Stimulated activated CD8-positive, alpha-beta memory T cell treated with anti-CD3 and anti-CD28 coated beads, Interleukin-4, amount 100 ng/mL, for 24 hours (primary cell): ENCODE measurements at places on chromosomes 2 and 18.

GRCh38 chr18:22113144-22113844, 56.1 kb upstream of the GATA6 start:
- no peak for DNase-seq

DNA sequence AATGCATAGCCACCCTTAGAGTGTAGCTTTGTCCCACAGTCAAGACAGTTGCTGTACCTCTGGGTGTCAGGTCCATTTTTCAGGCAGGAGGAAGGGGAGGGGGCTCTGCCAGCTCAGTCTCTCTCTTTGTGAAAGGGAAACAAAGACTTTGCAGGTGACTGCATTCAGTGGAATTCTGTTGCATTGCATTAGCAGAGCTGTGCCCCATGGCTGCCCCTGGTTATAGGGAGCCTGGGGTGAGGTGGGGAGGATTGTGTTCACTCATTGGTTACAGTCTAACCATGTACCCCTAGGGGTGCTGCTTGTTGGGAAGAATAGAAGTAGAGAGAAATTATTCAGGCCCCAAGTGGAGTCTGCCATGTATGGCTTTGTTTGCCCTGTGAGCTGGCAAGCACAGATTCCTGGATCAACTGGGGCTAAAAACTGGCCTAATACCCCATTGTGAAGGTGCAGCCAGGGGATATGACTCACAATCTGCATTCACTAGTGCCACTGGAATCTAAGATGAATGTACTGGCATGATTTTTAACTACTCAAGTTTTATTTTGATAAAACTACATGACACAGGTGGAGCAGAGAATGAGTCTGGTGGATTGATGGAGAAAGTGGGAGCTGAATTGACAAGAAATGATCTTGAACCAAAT, 118.4 kb downstream of the SH3BP4 start:
- DNase-seq, result no peak

- DNase-seq, result no peak
Measured at GRCh38 chr2:1538663-1539062, 125.4 kb downstream of the TPO start.

- no peak for DNase-seq
Measured at GRCh38 chr2:74097574-74097973, 50.1 kb downstream of the BOLA3 start.

DNA sequence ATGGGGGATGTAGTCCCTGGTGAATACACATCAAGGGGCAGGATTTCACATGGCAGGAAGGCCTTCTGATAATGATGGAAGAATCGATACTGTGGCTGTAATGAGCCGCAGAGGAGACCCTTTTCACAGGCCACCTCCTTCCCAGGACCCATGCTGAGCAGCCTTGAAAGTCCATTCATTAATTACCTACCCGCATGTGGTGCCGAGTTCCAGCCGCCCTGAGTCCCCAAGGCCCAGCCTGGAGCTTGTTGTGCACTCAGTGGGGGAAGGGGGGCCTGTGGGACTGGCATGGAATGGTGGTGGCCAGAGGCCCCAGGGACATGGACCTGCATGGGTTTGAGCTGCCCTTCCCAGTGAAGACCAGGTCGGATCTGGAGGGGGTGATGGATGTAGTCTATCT, 25.5 kb downstream of the ASB18 start:
- no peak for DNase-seq

DNA sequence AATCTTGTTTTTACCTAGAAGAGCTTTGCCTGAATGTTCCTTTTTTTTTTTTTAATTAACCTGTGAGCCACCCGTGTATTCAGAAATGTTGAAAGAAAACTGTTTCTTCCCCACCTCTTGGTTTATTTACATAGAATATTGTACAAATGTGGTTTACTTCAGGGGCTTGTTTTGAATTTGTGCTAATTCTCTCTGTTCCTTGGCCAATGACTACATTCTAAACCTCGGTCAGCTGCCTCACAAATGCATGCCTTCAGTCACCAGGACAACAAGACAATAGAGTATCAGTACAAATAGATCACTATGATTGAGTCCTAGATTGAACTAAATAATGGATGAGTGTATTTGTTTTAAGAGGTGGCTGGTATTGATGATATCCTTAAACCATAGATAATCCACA, 36.0 kb downstream of the AGFG1 start:
- no peak for DNase-seq
